ENCODE measurements at places on chromosomes 6 and 20. TPM values are rescaled to one million over a fixed set of nuclear protein-coding genes. Genes with fewer than 3 reads are reported as not detected.

DNA sequence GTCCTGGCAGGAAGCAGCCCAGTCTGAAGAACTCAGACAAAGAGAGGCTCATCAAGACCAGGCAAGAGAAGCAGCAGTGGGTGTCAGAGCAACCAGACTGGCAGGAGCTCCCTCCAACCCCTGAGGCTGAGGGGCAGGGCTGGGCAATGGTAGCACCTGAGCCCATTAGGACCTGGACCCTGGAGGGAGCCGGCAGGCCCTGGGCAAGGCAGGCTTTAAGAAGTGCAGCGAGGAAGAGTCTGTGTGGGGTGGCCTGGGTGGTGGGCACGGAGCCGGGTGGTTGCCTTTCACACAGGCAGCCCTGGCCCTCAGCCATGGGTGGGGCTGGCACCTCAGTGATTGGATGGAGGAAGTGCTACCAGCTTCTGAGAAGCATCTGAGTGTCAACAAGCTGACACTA lies 33.1 kb upstream of the IRF4 start:
- H3K27ac ChIP-seq = no peak overlapping the region
- H3K4me1 ChIP-seq = no peaks in the 10 kb centered on the region
- H3K27me3 ChIP-seq = no peaks in the 10 kb centered on the region
- no peaks in the 10 kb centered on the region for H3K36me3 ChIP-seq
- no peak overlapping the region for H3K4me3 ChIP-seq

GRCh38 chr6:145531822-145532221 lies 203.5 kb downstream of the EPM2A start:
- H3K27ac ChIP-seq = no peak overlapping the region
- no peak overlapping the region for H3K4me3 ChIP-seq
- no peaks in the 10 kb centered on the region for H3K4me1 ChIP-seq
- no peaks in the 10 kb centered on the region for H3K36me3 ChIP-seq

- DNase-seq = no peak
- no peak overlapping the region for H3K4me3 ChIP-seq
- no peaks in the 10 kb centered on the region for H3K4me1 ChIP-seq
- no peaks in the 10 kb centered on the region for H3K27me3 ChIP-seq
These were observed 71.4 kb downstream of the ADGB start for GRCh38 chr6:146670161-146670560.

LY6G5C gene
- 3.8 TPM for total RNA-seq

SLA2 gene
- not detected for total RNA-seq

- no peaks in the 10 kb centered on the region for H3K36me3 ChIP-seq
- H3K4me3 ChIP-seq = no peak overlapping the region
- DNase-seq = no peak
- H3K27me3 ChIP-seq = no peaks in the 10 kb centered on the region
- no peak overlapping the region for H3K27ac ChIP-seq
- no peaks in the 10 kb centered on the region for H3K4me1 ChIP-seq
These were observed 80.8 kb upstream of the SLC22A16 start for GRCh38 chr6:110557199-110557598.

GRCh38 chr20:53445932-53446331 lies 147.7 kb downstream of the ZNF217 start:
- DNase-seq = peak; percentile 17
- no peaks in the 10 kb centered on the region for H3K27me3 ChIP-seq
- no peaks in the 10 kb centered on the region for H3K4me1 ChIP-seq
- no peak overlapping the region for H3K27ac ChIP-seq
- H3K36me3 ChIP-seq = no peaks in the 10 kb centered on the region

WFDC12 gene
- not detected for total RNA-seq

PTCHD4 gene
- total RNA-seq = 3.3 TPM

Measured in uterus (tissue), 4 donors.